HT1080 (cell line): ENCODE measurements at places on chromosomes 7 and 10.

DNA sequence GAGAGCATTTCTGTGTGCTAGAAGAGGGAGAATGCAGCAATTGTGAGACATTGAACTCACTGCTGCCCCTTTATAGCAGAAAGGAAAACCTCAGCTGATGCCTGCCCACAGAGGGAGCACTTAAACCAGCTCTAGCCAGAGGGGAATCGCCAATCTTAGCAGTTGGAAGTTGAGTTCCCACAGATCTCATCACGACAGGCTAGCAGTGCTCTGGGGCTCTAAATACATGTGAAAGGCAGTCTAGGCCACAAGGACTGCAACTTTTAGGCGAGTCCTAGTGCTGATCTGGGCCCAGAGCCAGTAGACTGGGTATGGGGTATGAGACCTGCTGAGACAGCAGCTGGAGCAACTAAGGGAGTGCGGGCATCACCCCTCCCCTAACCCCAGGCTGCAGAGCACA is 25.2 kb upstream of the PRR15 start:
- DNase-seq = no peak

- DNase-seq = no peak
These were observed 132.5 kb upstream of the WNT16 start for GRCh38 chr7:121196286-121196685.

- DNase-seq = no peak
These were observed 441.2 kb downstream of the PLXDC2 start for GRCh38 chr10:20257422-20257821.

DNA sequence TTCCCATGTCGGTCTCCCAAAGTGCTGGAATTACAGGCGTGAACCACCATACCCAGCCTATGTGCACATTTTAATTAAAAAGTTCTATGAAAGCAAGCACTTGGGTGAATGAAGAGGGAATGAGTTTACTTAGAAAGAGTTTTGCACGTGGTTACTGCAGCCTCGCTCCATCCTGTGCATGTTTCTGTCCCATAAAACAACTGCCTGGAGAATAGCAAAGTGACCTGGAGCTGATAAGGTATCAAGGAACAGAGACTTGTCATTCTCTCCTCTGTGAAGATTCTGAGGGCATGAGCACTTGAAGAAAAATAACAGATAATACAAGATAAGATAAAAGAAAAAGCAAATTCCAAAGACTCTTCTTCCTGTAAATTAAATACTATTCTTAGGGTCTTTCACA is 112.2 kb upstream of the JCAD start:
- no peak for DNase-seq

DNA sequence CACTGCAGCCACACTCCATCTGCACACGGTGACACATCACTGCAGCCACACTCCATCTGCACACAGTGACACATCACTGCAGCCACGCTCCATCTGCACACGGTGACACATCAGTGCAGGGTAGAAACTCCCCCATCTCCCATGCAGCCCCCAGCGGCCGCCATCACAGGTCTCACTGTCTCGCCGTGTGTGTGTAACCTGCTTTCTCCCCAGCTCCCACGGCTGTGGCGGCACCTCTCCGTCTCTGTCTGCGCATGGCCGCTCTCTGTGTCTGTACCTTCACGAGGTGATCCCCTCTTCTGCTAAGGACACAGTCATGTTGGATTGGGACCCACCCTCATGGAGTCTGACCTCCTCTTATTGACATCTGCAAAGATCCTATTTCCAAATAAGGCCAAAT is 527.4 kb downstream of the PTPRN2 start:
- DNase-seq = no peak

DNA sequence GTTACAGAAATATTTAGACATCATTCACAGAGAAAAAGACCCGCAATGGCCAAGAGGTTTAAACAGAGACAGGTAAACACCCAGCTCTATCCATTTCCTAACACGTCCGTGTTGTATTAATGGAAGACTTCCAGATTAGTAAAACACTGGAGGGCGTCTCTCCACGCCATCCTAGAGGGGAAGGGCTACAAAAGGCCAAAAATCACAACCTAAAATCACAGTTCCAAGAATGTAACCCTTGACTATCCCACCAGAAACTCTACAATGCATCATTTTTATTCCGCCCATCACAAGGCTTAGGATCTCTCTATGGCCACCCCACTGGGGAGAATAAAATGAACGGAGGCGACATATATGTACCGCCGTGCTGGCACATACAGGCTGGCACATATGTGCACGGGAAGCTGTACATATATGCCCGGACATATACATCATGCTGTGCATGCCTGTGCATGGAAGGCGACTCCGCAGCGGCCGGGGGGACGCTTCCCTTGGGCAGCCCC is 734 bp downstream of the PCLO start:
- DNase-seq = peak; percentile 6

GRCh38 chr10:31036209-31036608 is 4.5 kb upstream of the ZNF438 start:
- DNase-seq = peak; percentile 71

GRCh38 chr7:140694592-140694991 is 1.9 kb upstream of the NDUFB2 start:
- no peak for DNase-seq

- peak; percentile 20 for DNase-seq
These were observed 109.6 kb upstream of the FAM3C start for GRCh38 chr7:121505540-121506182.

- no peak for DNase-seq
These were observed 222.3 kb downstream of the SUGCT start for GRCh38 chr7:40356871-40357709.

- no peak for DNase-seq
These were observed 75.0 kb downstream of the SLC25A13 start for GRCh38 chr7:96246919-96247318.

DNA sequence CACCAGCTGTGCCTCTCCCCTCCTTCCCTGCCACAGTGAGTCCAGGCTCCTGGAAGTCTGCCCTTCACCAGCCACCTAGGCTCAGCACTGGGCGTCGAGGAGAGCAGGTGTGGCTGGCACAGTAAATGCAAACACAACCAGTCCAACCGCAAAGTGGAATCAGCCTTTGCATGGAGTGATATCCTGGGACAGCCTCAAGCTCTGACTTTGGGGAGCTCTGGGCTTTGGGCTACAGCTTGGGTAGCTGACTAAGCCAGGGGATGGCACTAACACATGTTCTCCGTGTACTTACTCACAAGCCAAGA is 312.4 kb downstream of the KCNMA1 start:
- DNase-seq = no peak

DNA sequence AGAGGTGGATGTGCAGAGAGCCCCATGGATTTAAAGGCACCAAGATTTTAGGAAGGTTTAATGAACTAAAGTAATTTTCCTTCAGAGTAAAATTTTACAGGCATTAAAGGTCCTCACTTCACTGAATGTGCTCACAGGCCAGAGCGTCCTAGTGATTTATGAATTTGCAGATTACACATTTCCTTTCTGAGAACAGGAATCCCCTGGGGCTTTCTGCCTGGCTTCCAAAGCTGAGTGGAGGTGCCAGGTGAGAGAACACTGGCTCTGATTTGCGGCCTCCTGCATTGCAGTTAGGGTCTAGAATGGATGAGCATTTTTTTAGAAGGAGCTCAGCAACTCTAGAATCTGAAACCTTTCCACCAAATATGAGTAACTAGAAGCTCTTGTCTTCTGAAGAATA is 194.3 kb downstream of the SORCS3 start:
- DNase-seq = no peak

DNA sequence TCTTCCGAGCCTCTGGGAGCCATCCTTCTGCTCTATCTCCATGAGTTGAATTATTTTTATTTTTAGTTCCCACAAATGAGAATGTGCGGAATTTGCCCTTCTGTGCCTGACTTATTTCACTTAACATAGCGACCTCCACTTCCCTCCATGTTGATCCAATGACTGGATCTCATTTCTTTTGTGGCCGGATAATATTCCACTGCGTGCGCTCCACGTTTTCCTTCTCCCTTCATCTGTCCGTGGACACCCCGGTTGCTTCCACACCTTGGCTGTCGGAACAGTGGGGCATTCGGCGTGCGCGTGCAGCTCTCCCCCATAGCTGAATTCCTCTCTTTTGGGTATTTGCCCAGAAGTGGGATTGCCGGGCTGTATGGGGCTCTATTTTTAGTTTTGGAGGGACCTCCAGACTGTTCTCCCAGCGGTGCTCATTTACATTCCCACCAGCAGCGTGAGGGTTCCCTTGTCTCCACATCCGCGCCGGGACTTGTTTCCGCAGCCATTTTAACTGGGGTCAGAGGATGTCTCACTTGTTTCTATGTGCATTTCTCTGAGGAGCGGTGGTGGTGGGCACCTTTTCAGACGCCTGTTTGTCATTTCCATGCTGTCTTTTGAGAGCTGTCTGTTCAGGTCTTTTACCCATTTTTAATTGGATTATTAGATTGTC is 51.0 kb upstream of the SUN1 start:
- no peak for DNase-seq

- no peak for DNase-seq
These were observed 329.6 kb upstream of the NPVF start for GRCh38 chr7:25557930-25558329.

DNA sequence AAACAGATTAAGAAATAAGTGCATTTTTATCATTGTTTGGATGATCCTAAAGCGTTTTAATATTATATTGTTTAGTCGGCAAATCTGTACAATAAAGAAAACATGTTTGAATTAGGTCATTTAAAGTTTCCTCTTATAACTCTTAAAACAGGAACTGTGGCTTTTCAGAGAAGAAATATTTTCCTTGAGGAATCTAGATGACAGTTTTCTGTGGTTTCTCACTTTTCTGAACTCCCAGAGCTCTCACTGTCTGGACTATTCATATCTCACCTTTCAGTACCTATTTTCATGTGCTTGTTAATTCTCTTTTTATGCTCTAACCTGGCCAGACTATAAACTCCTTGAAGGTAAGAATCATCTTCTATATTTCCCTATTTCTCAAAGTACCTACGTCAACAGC is 135.1 kb downstream of the CHN2 start:
- no peak for DNase-seq

DNA sequence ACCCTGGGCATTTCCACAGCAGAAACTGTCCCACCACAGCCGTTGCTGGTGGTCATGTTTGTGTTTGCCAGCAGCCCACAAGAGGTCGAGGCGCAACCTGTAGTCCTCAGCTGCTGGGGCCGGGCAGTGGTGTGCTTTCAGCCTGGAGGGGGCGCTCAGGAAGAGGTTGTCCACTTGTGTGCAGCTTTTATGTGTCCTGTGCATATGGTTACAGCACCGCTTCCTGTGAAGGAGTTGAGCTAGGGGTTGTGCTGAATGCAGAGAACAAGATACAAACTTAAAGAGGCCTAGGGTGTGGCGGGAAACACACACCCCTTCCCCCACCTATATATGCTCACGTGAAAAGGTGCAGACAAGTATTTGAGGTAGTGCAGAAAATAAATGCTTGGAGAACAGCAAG is 29.5 kb upstream of the PFKFB3 start:
- DNase-seq = no peak

GRCh38 chr7:38367301-38367890 is 94.0 kb upstream of the TARP start:
- DNase-seq = peak; percentile 54

GRCh38 chr10:127978481-127978880 is 71.6 kb downstream of the PTPRE start:
- no peak for DNase-seq

GRCh38 chr7:151379534-151380198 is 30.2 kb downstream of the WDR86 start:
- DNase-seq = no peak

GRCh38 chr7:111671927-111672326 is 109.6 kb upstream of the IMMP2L start:
- DNase-seq = no peak
